ENCODE measurements at places on chromosomes 2 and 18. TPM values are rescaled to one million over a fixed set of nuclear protein-coding genes. Genes with fewer than 3 reads are reported as not detected.

The INO80C gene
- 8.9 TPM for total RNA-seq

The CTAGE1 gene
- not detected for total RNA-seq

The SRD5A2 gene
- not detected for total RNA-seq

The REG3A gene
- total RNA-seq = not detected

The ETAA1 gene
- 13.1 TPM for total RNA-seq

The CDH2 gene
- total RNA-seq = 1.9 TPM

The VWA3B gene
- total RNA-seq = not detected

The MOGAT1 gene
- not detected for total RNA-seq

The TCF23 gene
- total RNA-seq = 0.12 TPM

The CCDC85A gene
- total RNA-seq = 10.3 TPM

The DSEL gene
- 13.1 TPM for total RNA-seq

The CHN1 gene
- 9.7 TPM for total RNA-seq

The RRM2 gene
- total RNA-seq = 9.8 TPM

The LYPD6B gene
- 0.65 TPM for total RNA-seq

The CLEC4F gene
- 0.56 TPM for total RNA-seq

The WDPCP gene
- 17.7 TPM for total RNA-seq

The GTF3C2 gene
- total RNA-seq = 24.8 TPM

The RBBP8 gene
- 63.4 TPM for total RNA-seq

The CYBRD1 gene
- 494 TPM for total RNA-seq

The ABCG5 gene
- total RNA-seq = not detected

The CCDC195 gene
- not detected for total RNA-seq

The DSG1 gene
- 0.63 TPM for total RNA-seq

The FZD7 gene
- 24.7 TPM for total RNA-seq

The ACTR2 gene
- total RNA-seq = 115 TPM

The TCF4 gene
- 113 TPM for total RNA-seq

The TPO gene
- total RNA-seq = 3.0 TPM

The TUBB8B gene
- not detected for total RNA-seq

The DYSF gene
- total RNA-seq = 23.1 TPM

The ERMN gene
- total RNA-seq = 1.8 TPM

The SERPINB11 gene
- total RNA-seq = not detected
